NCI-H1105 (cell line): ENCODE measurements at places on chromosomes 2 and 18.
A peak's percentile ranks its signal among the peaks of the same experiment; 100 is the strongest.

GRCh38 chr2:113025737-113026136, 20.5 kb downstream of the IL36A start:
- DNase-seq, result no peak

DNA sequence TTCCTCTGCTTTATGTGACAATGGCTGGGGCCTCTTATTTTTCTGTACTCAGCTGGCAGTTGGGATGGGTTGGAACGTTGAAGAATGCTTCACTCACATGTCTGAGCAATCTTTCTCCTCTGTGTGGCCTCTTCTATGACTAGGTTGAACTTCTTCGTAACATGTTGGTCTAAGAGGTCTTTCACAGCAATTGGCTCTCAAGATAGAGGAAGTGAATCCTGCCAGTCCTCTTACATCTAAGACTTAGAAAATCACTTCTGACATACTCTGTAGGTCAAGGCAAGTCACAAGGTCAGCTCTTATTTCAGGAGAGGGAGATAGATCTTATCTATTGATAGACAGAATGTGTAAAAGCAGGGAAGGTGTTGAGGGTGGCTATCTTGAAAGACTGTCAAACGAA, 174.1 kb downstream of the NYAP2 start:
- no peak for DNase-seq

GRCh38 chr2:34570266-34570872, 971.3 kb upstream of the FAM98A start:
- no peak for DNase-seq

DNA sequence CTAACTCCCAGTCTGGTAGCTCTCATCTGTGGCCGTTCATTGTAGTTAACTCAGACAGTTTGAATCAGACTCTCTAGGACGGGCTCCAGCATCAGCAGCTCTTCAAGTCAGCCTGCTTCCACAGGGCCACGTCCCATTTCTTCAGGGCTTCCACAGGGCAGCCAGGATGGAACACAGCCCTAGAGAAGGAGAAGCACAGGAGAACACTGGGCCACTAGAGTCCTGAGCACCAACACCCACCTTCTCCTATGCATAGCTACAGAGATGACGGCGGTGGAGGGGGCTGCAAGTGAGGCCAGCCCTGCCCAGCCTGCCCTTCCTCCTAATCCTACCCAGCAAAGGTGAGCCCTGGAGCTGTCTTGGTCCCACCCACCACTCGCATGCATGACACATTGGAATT, 10.2 kb upstream of the TEX261 start:
- no peak for DNase-seq

DNA sequence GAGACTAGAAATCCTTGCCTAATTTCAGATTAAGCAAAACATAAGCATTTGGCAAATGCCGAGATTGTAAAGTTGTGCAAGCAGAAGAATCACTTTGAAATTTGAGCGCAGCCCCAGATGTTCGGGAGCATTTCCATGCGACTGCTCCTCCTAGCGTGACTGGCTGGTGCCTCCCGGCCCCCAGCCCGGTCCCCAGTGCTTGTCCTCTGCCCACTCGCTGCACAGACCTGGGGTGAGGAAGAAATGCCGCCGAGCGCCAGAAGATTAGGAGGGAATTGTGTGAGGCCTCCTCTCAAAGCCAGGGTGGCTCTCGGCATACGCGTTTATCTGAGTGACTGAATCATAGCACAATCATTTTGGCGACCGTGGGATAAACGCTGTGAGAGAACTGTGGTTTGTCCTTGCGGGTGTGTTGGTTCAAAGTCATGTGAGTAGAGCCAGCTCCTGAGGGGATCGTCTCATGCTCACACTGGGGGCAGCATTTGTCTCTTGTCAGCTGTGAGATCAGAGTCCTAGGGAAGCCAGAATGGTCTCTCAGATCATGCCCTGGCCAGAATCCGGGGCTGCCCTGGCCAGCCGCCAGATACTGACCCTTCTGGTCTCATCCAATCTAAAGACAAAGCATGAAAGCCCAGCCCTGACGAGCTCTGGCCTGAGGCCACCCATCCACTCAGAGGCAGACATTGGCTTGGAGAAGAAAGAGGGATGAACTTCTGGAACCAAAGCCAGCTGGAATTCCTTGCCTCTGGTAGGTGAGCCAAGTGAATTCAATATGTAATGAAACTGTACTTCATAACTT, 189.3 kb downstream of the SH3RF3 start:
- DNase-seq, result no peak

DNA sequence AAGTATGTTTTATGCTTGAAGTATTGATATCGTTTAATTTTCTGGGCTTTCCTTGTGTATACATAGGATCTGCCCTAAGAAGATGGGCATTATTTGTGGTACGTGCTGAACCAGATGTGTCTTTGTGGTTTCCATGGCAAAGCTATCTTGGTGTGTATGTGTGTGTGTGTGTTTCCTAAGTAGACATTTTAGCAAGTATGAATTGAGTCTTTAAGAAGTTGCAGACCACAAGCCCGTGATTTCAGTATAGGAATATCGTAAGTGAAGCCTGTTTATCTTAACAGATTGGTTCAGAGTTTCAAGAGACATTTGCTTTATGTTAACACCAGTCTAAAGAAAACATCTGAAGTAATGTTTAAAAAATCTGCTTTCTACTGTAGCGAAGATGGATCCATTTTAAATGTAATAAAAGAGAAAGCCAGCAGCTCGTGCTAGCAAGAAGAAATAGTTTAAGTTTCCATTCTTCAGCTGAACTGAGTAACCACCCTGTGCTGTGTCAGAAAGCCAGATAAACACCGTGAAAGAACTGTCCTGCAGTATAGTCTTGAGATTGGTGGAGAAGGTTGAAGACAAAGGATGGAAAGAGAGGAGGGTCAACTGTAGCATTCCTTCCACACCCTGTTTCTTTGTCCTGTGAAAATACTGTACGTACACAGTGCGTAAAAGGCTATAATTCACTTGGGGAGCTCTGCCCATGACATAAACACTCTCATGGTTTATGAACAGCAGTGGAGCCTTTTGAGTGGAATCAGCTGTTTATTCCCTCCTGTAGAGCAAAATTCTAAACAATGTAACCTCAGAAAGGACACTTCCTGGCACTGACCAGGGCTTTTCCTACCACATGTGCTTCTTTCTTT, 91.9 kb upstream of the FOSL2 start:
- no peak for DNase-seq

DNA sequence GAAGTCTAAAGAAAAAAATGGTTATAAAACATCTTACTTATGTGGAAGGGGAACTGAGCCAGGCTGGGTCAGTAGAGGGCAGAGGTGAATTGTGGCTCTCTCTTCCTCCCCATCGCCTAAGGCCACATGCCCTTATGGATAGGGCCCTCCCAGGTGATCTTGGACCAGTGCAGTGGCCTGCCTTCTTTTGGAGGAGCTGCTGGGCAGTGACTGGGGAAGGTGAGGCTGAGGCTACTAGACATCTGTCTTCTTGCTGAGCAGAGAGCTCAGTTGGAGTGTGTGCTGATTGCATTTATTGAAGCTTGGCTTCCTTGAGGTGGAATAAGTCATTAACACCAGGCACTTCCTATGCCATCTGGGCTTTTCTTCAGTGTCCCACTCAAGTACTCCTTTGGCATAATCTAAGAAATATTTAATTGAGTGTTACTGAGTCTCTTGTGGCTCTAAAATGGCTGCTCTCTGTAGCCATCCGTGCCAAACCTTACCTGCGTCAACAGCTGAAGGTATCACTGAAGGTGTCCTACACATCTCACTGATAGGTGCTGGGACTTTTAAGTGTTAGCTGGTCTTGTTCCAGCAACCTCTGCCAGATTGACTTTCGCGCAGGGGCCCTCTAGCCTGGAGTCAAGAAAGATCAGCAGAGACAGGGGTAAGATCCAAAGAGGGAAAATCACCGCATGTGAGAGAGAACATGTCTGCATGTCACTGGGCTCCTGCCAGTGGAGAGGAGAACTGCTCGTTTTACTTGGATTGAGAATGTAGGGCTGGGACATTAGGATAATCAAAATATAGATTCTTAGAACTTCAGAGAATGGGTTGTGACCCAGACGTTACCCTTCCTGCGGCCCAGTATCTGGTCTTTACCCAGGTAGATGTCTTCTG, 256.1 kb downstream of the LTBP1 start:
- DNase-seq, result no peak

GRCh38 chr2:100518801-100519200, 44.0 kb upstream of the PDCL3 start:
- DNase-seq, result no peak

GRCh38 chr2:80869858-80870438, 565.4 kb upstream of the LRRTM1 start:
- no peak for DNase-seq

- DNase-seq, result no peak
Measured at GRCh38 chr2:74429487-74430451, 8.2 kb downstream of the WDR54 start.

DNA sequence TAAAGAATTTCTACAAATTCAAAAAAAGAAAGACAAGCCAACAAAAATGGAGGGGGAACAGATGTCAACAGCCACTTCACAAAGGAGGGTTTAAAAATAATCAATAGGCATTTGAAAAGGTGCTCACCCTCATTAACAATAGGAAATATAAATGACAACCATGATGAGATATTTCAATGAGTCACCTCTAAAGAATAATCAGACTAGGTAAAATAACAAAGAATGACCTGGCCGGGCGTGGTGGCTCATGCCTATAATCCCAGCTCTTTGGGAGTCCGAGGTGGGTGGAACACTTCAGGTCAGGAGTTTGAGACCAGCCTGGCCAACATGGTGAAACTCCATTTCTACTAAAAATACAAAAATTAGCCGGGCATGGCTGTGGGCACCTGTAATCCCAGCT, 133.6 kb downstream of the KCNE4 start:
- DNase-seq, result no peak

GRCh38 chr2:86174445-86174844, 20.8 kb downstream of the IMMT start:
- no peak for DNase-seq

GRCh38 chr2:239978411-239978810, 46.7 kb downstream of the NDUFA10 start:
- no peak for DNase-seq

- DNase-seq, result no peak
Measured at GRCh38 chr2:127175751-127176354, 44.2 kb downstream of the CYP27C1 start.

- DNase-seq, result no peak
Measured at GRCh38 chr2:71886241-71886640, 261.4 kb downstream of the CYP26B1 start.

DNA sequence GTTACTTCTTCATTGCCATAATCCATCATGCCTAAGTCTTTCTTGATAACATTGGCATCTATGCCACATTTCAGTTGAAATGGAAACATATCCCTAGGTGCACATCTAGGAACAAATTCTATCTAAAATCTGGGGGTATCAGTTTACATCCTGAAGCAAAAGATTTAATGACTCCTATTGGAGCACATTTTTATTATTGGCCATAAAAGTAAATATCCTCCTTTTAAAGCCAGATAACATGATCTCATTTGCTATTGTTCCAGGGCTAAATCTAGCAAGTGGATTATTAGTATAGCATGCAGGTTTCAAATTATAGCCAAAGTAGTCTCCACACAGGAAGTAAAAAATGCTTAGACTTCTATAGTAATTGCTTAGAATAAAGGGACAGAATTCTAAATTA, 193.2 kb downstream of the CDH2 start:
- DNase-seq, result no peak

DNA sequence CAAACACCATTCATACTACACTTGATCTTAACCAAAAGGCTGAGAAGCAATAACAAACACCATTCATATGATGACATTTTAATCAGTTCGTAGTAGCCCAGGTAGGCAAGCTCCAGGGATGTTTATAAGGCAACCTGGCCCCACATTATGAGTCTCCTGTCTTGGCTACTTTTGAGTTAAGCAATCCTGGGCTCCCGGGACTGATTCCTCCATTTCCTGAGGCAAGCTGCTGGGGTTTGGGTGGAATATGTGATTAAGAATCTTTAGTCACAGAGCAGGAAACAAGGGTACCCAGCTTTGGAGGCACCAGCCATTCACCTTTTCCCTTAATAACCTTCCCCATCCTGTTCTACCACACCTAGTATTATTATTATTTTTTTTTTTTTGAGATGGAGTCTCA, 24.5 kb upstream of the SPRED2 start:
- no peak for DNase-seq

- DNase-seq, result peak; percentile 57
Measured at GRCh38 chr2:9799729-9800632, 43.3 kb upstream of the TAF1B start.

GRCh38 chr2:134640494-134640893, 78.3 kb downstream of the TMEM163 start:
- no peak for DNase-seq

DNA sequence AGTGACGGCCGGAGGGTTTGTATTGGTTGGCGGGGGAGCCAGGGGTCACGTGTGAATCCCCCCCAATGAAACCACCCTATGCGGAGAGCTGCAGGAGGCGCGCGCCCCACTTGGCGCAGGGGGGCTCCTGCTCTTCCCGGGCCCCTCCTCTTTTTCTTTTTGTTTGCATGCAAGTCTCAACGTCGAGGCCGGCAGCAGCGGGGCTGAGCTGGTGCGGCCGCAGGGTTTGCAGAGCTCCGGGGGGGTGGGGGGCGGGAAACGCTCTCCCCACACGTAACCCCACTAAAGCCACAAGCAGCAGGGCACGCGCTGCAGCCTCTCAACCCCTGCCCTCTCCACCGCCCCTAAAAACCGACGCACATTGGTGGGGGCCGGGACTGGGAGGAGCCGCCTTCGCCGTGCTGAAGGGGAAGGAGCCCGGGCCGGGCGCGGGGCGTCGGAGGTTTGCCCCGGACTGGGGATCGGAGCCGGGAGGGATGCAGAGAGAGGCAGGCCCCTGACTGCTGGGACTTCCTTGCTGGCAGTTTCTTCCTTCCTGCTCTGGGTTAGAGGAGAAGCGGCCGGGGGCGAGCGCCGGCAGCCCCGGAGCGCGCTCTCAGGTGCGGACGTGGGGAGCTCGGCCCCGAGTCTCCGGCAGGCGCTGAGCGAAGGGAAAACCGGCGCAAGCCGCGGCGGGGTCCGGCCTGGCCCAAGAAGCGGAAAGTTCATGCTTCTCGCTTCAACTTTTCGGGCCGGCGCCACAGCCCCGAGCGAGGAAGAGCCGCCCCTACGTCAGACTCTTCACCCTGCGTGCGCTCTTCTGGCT, 864 bp downstream of the LBH start:
- DNase-seq, result peak; percentile 86

DNA sequence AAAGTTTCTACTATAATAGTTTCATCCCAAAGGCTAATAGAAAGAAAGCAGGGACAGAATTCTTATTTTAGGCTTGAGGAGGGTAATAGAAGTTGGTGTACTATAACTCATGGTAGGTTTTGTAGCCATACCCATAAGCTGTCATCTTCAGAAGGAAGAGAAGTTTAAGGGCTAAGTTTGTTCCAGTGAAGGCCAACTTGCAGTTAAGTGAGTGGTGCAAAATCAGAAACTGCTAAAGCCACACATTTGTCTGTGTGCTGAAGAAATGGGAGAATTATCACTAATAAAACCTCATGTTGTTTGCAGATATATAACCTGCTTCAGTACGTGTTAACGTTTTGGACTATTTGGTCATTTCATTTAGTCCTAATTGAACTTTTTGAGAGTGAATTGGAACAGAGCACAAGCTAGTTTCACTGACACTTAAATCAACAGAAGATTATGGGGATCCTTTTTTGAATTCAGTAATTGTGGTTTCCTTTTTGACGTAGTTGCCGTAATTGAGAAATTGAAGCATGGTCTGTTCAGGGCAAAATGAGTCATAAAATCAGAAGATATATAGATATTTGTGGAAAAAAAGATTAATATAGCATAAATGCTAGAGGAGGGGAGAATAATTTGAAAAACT, 69.1 kb downstream of the PHLPP1 start:
- DNase-seq, result no peak
